ENCODE measurements at places on chromosomes 1 and 21. TPM values are rescaled to one million over a fixed set of nuclear protein-coding genes. Genes with fewer than 3 reads are reported as not detected.

Gene KISS1
- 24.7 TPM for total RNA-seq

DNA sequence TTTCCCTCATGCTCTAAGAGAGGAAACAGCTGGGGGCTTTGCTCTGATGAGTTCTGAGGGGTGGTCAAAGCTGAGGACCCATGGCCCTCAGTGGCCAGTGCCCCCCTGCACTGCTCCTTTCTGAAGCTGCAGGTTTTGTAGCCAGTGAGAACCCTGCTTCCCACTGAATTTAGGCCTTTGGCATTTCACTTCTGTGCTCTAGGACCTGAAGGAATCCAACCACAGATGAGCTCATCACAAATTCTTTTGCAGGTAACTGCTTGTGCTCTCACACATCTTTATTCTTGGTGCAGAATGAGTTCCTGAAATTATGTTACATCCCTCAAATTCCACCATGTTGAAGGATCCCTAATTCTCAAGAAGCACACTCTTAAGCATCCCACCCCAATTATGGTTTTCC is 248.7 kb upstream of the IRF2BP2 start:
- DNase-seq: no peak

DNA sequence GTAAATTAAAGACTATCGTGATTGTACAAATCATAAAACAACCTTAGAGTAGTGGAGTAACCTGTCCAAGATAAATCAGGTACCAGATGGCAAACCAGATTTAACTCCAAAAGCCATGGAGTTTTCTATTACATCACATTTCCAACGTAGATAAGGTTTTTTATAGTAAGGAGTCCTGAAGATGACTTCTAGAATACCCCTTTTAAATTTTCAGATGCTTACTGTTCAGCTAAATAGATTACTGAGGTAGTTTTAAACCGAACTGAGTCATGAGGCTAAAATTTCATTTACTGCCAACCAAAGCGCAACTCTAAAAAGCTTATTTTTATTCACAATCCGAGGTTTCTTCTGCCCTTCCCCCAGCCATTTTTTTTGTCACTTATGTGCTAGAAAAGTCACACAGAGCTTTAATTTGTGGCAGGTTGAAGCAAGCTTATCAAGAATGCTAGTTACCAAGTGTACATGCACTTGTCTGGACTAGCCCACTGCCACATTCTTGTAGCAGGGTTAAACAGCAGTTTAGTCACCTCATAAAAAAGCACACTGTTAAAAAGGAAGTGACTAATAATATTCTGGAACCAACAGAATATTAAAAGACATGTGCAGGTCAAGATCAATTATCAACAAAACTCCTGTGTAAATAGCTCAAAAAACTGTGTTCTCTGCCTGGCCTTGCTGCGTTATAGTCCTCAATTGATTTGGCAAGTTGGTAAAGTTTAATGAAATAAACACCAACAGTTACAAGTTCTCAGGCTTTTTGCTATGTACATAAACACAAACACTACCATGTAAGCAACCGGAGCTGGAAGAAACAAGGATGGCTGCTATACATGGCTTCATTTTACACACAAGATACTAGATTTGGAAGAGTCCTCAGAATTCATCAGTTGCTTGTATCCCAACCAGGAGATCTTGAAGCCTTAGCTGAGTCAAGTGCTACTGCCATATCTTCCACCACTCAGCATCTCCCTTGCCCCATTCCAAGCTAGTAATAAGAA is 180.3 kb upstream of the DMRTA2 start:
- DNase-seq: peak; percentile 16

GRCh38 chr1:110525249-110525595 is 6.2 kb upstream of the KCNA10 start:
- no peak for DNase-seq

Gene LENEP
- not detected for total RNA-seq

Gene CACNA1S
- total RNA-seq: not detected

Gene TDRD5
- 0.06 TPM for total RNA-seq

DNA sequence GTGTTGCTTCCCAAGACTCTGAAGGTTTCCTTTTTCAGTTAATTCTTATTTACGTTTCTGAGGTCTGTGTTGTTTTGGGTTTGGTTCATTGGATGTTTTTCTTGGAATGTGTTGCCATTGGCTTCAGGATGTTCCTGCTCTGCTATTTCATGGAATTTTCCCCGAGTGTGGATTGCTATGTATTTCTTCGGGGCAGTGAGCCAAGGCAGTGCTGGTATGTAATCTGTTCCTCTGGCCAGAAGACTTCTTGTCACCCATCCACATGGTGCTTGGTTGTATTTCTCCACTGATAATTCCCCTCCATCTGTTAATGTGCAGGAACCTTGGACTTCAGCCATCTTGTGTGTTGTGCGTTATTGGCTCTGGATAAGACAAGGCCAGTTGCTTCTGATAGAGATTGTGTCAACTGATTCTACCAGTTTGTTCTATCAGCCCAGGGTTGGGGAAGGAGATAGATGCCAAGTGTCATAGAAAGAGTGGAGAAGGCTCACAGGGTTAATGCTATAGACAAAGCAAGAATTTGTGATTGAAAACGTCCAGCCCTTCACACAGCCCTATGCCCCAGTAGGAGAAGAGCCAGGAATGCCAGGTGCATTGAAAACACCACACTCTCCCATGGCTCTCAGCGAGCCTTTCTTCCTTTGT is 505.2 kb downstream of the PLPP3 start:
- DNase-seq: no peak

All from epithelial cell of proximal tubule (primary cell).